ENCODE measurements at places on chromosomes 6 and 20.

DNA sequence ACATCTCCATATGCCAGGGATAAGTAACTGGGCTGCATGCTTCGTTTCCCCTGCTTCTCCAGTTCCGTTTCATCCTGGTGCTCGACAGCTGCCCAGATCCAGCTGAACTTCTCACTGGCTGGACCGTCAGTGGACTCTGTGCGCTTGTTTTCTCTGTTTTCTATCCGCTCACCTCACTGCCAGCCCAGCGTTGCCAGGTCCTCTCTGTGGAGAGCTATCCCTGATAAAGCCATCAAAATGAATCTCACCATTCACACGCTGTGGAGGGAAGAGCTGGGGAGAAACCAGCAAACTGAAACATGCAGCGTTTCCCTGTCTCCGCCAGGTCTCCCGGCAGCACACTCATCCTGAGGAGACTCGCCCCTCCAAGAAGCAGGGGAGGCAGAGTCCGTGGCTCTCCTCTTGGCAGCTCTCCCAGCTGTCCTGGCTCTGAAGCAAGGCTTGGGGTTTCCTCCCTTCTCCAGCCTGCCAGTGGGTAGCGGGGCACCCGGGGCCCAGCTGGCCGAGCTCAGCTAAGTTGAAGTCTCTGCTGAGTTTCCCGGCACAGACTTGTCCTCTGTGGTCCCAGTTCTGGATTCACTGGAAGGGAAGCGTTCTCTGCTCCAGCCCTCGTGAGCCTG, 160.9 kb downstream of the DTNBP1 start:
- DNase-seq = no peak

- DNase-seq = no peak
Observed at GRCh38 chr20:42961771-42962170, 227.9 kb downstream of the PTPRT start.

GRCh38 chr6:104527311-104527710, 332.4 kb downstream of the HACE1 start:
- DNase-seq = no peak

DNA sequence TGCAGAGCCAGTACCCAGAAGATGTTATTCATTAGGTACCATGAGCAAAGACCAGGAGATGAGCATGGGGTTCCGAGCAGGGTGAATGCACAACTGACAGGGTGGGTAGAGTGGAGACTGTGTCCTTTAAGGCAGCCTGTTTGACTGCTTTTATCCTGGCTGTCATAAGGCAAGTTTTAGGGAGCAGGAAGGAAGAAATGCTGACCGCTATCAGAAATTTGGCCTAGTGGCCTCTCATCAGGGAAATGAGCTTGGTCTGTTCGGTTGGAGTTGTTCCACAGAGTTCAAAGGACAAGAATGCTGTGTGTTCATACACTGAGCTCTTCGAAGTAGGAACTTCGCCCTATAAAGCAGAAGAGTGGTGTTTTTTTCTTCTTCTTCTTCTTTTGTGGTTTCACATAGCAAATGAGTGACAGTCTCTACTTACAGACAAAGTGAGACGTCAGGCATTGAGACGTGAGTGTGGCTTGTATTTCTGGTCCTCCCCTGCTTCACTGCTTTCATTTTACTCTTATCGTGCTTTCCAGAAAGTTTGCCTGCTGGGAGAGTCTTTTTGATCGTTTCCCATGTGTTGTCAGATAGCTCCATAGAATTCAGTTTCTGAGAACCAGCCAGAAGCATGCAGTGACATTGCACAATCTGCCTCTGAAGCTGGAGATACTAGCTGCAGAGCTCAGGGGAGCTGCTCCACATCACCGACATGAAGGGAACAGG, at the start of gene CASS4:
CASS4 (plus strand) TSS at position 502 of the 714 bp plus-strand sequence; CDS start at position 701, 199 bp downstream.
- DNase-seq = no peak

DNA sequence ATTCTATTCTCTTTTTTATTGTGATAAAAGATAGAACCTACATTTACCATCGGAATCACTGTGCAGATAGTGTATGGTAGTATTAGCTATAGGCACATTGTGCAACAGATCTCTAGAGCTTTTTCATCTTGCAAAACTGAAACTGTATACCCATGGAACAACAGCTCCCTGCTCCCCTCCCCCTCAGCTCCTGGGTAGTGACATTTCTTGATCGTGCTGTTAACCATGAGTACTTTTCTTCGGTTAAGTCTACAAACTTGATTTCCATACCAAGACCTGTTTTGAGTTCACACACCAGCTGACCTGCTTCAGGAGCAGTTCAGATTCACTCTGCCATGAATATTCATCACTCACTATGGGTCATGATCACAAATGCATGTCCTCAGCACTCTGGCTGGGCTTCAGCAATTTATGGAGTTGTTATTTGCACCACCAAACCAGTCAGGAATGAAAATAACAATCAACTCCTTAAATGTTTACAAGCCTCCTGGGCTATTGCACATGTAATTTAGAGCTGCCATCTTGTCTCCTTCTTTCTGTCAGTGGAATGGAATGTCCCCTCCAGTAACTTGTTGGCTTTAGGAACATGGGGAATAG, 32.8 kb downstream of the PRDM1 start:
- no peak for DNase-seq

DNA sequence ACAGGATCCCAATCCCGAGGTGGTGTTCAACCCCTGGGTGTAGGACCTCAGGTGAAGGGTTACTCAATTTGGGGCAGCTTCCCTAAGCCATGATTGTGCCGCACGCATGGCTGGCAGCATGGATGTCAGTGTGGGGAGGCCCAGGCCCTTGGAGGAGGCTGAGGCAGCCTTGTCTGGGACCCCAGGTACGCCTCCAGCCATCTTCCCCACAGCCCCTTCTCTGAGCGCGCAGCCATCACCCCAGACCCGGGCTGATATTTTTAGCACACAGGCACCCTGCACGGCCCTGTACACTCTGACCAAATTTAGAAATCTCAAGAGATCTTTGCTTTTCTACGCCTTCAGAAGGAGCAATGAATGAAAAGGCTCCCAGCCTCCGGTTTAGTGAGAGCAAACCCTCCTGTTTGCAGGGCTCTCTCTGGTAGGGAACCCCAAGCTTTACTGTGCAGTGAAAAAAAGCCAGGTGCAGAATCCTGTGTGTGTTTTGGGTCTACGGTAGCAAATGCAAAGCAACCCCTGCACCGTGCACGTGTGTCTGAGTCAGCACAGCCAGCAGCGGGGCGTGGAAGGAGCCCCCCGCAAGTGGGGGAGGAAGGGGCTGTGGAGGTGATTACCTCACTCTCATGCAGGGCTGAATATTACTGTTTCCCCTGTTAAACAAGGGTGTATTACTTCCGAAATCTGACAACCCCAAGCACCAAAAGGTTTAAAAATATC, 44.3 kb downstream of the CTCFL start:
- no peak for DNase-seq

DNA sequence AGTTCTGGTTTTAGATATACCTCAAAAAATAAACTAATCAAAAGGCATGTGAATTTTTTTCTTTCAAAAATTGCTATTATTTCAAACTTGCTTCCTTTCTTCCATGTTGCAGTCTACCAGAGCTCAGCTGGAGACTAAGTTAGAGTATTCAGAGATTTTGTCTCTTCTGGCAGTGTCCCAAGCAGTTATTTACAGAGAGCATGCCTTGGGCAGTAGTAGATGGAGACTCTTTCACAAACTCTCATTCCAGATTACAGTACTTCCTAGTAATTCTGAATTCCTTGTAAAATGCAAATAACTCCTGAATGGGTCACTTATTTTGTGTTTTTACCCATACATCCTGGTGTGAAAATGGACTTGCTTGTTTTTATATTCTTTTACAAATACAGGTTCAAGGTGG, 703.4 kb downstream of the EPHA7 start:
- DNase-seq = no peak

GRCh38 chr6:83958241-83958685, 75.3 kb upstream of the MRAP2 start:
- DNase-seq = no peak

DNA sequence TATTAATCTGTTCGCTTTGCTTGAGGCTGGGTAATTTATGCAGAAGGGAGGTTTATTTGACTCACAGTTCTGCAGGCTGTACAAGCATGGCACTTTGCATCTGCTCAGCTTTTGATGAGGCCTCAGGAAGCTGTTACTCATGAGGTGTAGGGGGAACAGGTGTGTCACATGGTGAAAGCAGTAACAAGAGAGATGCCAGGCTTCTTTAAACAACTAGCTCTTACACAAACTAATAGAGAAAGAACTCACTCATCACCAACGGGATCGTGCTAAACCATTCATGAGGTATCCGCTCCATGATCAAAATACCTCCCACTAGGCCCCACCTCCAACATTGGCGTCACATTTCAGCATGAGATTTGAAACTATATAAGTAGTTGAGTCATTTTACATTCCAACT, 34.4 kb upstream of the GCLC start:
- DNase-seq = no peak

GRCh38 chr20:15882553-15882952, 690.7 kb downstream of the KIF16B start:
- no peak for DNase-seq

- DNase-seq = no peak
Observed at GRCh38 chr20:53631909-53632662, 38.4 kb upstream of the ZNF217 start.

- no peak for DNase-seq
Observed at GRCh38 chr6:5764401-5764955, 242.2 kb downstream of the NRN1 start.

DNA sequence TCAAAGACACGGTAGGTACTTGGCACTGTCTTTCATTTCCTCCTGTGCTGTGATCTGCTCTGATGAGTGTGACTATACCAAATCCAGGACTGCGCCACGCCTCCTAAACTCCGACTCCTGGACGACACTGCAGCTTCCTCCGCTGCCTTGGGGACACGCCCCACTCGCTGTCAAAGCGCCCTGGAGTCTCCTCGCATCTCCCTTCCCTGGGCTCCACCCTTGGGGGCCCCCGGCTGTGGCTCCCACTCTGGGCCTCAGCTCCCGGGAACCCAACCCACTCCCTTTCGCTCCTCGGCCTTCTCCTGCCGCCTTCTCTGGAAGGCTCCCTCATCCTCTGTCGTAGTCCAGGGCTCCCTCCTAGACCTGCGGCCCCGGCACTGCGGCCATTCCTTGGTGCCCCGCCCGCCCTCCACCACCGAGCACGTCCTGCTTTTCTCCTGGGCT, 61.2 kb downstream of the RSPH3 start:
- no peak for DNase-seq

GRCh38 chr6:156126535-156126934, 650.6 kb upstream of the ARID1B start:
- DNase-seq = no peak

DNA sequence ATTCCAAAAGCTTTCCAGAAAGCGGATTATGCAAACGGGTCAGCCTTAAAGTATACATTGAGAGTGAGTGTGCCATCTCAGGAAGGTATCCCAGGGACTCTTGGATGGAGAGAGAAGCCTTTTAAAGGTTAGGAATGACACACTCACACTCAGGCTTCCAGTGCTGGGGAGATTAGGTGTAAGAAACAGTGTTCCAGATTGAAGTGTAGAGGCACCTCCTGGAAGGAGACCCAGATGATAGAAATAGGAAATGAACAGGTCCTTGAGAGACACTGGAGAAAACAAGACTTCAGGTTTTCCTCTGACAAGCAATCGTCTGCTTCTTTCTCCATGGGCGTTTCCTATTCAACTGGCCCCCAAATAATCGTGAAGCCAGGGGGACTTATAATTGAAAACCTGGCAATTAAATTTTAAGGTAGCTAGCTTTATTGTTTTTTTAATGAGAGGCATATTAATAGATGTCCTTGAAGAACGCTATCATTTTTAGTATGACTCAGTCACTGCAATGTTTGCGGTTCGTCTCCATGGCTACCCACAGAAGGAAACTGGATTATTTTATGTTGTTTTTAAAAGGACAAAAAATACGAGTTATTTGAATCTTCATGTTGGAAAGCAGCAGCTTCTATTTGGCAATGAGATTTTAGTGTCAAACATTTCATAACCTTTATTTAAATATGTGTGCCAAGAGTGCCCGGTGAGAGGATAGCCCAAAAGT, 85.3 kb downstream of the TRMT6 start:
- peak; percentile 10 for DNase-seq

GRCh38 chr6:158810155-158811095, 8.7 kb downstream of the EZR start:
- no peak for DNase-seq

GRCh38 chr20:15248618-15249395, 911.4 kb upstream of the FLRT3 start:
- DNase-seq = no peak

- DNase-seq = no peak
Observed at GRCh38 chr6:157380458-157380778, 572 bp upstream of the ZDHHC14 start.

- no peak for DNase-seq
Observed at GRCh38 chr20:36656733-36657132, 10.7 kb upstream of the SLA2 start.

DNA sequence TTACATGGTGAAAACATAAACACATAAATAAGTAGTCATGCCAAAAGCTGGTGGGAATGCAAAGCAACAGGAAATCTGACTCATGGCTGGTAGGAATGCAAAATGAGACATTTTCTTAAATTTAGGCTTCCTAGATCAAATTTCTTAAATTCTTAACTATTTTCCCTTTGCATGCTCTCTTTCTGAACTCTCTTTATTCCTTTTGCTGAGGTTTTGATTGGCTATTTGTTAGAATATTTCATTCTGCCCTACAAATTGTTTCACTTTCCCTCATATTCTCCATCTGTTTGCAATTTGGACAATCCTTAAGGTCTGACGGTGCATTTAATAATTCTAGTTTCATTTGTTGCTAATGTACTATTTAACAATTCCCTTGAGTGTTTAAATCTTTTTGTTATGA, 437.5 kb upstream of the RGS17 start:
- DNase-seq = no peak

DNA sequence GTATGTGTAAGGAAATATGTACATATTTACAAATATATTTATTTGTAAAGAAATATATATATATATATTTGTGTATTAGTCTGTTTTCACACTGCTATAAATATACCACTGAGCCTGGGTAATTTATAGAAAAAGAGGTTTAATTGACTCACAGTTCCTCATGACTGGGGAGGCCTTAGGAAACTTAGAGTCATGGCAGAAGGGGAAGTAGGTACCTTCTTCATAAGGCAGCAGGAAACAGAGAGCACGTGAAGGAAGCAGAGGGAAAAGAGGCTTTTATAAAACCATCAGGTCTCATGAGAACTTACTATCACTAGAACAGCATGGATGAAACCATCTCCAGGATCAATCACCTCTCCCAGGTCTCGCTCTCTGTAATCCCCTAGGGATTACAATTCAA, 644.5 kb upstream of the HS3ST5 start:
- DNase-seq = no peak

GRCh38 chr20:4153661-4154238, 138.4 kb upstream of the RNF24 start:
- DNase-seq = no peak

GRCh38 chr6:136439514-136440190, 110.6 kb downstream of the MAP7 start:
- no peak for DNase-seq

GRCh38 chr6:27893059-27893835, 18.9 kb downstream of the OR2B2 start:
- peak; percentile 71 for DNase-seq
